ENCODE measurements at places on chromosomes 1 and 21.

- no peak for DNase-seq
Measured at GRCh38 chr1:201125800-201126199, 1.2 kb downstream of the ASCL5 start.

DNA sequence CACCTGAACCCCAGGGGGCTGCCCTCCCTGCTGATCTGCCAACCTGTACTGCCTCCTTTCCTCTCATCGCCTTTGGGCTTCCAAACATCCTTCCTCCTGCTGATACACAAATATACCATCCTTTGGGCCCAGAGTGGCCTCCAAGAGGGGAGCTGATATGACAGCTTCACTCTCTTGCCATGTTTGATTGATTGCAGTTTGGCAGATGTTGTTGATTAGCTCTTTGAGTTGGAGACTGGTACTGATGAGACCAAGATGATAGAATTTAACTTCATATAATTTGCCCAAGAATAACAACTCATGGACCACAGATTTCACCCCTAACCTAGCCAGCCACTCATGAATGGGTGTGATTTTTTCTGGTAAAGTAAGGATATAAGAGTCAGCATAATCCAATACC is 227.8 kb downstream of the HHAT start:
- DNase-seq: no peak

- DNase-seq: no peak
Measured at GRCh38 chr1:26354972-26355371, 1.0 kb upstream of the CRYBG2 start.

- DNase-seq: peak; percentile 24
Measured at GRCh38 chr1:201566933-201567801, 28.2 kb downstream of the NAV1 start.

GRCh38 chr1:93446837-93447451 is 974 bp upstream of the FNBP1L start:
- DNase-seq: no peak

GRCh38 chr1:11248169-11248568 is 14.2 kb downstream of the MTOR start:
- no peak for DNase-seq

All from lower lobe of right lung (tissue), 2 donors.